ENCODE measurements at places on chromosomes 16 and 17. TPM values are rescaled to one million over a fixed set of nuclear protein-coding genes. Genes with fewer than 3 reads are reported as not detected.

The CD79B gene
- total RNA-seq, result not detected

DNA sequence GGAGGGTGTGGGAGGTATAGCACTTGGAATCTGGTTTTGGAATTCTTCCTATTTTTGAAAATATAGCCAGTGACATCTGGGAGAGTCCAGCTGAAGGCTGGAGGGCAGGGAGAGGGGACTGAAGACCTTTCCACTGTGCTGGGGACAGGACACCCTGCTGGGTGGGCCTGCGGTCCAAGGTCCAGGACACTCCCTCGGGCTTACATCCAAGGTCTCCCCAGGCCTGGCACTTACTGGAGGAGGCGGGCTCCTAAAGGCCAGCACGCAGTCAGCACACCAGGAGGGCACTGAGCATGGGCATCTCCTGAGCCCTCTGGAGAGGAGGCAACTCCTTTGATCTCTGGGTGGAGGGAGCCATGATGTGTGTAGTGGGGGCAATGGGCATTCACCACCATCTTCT lies 35.5 kb upstream of the ETV4 start:
- no peak for DNase-seq

The PRKCB gene
- 109 TPM for total RNA-seq

GRCh38 chr17:31357839-31358394 lies 33.6 kb upstream of the RAB11FIP4 start:
- DNase-seq, result no peak

The OR3A1 gene
- total RNA-seq, result 0.36 TPM

GRCh38 chr17:992933-993332 lies 4.0 kb upstream of the TIMM22 start:
- no peak for DNase-seq

DNA sequence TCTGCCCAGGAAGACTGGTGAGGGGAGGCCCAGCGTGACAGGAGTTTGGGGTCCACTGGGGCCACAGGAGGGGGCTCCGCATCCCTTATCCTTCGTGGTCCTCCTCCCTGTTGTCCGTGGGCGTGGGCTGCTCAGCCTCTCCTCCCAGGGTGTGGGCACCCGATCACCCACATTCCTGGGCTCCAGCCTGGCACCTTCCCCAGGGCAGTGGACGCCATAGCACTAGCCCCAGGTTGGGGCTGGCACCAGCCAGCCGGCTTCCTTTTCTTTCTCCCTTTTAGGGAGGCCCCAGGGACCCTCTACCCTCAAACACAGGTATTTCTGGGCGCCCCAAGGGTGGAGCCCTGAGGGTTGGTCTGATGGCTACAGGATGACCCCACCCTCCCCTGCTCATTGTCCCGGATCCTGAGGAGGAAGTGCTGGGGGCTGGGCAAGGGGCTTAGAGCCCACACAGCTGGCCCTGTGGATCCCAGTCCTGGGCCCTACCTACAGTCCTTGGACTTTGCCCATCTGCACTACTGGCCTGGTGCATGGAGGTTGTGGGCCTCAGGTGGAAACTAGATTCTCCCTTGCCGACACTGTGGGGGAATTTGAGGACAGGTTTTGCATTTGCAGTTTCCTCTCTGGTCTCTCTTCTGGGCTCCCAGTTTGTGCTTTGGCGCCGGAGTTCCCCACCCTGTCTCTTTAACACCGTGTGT lies 1.1 kb downstream of the KIF1C start:
- no peak for DNase-seq

DNA sequence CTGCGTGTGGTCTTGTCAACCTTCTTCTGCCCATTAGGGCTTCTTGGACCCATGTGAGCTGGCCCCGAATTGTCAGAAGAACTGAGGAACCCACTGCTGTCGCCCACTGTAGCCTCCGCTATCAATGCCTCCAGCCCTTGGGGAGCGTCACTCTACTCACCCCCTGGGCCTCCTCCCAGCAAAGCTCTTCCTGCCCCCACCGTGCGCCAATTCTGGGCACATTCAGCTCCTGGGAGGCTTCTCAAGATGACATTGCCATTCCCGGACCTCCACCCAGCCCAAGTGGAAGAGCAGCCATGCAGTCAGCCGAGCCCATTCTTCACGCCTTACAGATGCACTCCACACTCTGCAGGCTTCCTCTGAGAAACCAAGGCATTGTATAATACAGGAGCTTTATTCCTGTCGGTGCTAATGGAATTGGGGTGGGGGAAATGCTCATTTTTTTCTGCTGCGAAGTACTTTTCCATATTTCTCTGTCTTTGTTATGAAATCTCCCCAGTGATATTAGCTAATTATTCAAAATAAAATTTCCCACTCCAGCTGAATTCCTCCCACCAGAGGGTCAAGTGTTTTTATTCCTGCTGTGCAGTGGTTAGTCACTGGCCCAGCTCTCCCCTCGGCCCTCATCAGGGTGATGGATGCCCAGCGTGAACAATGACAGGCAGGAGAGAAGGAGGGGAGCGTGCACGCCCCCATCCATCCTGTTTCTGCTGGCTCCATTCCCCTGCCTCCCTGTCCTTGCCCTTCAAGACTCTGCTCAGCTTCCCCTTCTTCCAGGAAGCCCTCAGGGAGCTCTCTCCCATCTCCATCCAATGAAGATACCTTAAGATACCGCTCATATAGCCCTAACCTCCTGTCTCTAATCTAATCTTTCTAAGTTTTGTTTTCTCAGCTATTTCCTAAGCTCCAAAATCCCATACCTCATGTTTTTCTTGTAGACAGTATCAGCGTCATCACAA lies 87.7 kb downstream of the C16orf95 start:
- DNase-seq, result no peak

The TP53TG3B gene
- not detected for total RNA-seq

Measured in cerebellum (tissue), 4 donors.